Stimulated activated CD8-positive, alpha-beta memory T cell treated with anti-CD3 and anti-CD28 coated beads, Interleukin-4, amount 100 ng/mL, for 48 hours (primary cell): ENCODE measurements at places on chromosomes 3 and 15.

DNA sequence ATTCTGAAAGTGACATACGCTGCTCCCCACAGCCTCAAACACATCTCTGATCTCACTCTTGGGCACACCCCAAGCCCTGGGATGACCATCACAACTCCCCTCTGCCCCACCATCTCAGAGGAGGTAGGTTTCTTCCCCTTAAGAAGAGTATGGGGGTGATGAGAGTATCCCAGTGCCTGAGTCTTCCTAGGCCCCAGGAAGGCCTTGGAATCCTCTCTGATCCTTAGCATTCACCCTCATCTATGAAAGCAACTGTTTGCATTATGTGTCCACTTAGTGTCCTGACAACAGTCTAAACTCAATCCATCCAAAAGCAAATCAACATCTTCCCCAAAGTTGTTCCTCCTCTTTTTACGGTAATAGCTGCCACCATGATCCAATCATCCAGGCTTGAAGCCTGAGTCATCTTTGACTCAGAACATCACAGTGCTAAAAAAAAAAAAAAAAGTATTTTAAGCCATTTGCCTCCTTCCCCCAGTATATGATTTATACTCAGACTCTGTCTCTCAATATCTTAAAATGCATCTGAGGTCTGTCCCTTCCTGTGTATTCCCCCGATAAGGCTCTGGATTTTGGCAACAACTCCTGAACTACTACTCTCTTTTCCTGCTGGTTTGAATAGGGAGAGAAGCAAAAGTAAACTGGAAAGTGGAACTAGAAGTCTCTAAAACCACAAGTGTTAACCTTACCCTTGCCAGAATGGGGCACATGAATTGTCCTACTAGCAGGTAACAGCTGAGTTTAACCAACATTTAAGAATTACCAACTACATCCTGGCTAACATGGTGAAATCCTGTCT lies 22.5 kb downstream of the POPDC2 start:
- DNase-seq, result no peak

DNA sequence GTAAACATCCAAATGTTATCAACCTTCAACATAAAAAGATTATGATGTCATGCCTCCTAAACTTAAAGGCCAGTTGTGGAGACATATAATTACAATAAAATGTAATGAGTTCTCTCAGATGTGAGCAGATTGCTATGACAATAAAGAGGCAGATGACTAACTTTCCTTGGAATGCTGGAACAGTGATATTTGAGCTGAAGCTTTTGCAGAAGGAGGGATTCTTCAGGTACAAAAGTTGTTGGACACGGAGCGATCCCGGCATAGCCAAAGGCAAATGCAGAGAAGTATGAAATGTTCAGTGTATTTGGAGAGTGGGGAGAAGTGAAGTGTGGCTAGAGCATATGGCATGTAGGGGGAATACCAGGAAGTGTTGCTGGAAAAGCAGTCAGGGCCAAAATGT lies 520.1 kb downstream of the FGF12 start:
- no peak for DNase-seq

DNA sequence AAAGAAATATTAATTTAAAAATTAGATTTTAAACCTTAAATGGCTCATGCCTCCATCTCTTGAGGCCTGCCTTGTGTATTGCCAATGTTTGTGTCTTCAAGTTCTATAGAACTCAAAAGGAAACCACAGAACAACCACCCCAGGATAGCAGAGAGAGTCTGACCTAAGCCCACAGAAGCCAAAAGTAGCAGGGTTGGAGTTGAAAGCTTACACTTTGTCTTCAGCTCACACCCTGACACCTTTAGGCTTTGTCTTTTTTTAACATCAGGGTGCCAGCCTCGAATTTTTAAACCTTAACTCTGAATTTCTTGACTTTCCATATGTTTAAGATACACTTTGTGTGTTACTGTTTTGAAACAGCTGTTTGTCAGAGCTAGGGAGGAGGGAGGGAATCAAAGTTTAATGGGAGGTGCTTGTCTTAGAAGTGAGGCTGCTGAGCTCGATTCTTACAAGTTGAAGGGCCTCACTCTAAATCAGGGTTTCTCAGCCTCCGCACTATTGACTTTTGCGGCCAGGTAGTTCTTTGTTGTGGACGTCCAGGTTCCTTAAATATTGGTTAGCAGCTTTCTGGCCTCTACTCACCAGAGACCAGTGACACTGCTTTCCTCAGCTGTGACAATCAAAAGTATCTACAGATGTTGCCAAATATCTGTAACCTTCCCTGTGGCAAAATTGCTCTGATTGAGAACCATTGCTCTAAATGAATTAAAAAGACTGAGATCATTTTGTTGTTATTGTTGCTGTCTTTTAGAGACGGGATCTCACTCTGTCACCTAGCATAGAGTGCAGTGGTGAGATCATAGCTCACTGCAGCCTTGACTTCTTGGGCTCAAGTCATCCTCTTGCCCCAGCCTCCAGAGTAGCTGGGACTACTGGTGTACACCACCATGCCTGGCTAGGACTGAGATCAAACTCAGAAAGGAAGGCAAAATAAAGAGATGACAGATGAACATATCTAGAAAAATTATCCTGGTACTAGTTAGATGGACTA lies 139.2 kb upstream of the EOMES start:
- no peak for DNase-seq

DNA sequence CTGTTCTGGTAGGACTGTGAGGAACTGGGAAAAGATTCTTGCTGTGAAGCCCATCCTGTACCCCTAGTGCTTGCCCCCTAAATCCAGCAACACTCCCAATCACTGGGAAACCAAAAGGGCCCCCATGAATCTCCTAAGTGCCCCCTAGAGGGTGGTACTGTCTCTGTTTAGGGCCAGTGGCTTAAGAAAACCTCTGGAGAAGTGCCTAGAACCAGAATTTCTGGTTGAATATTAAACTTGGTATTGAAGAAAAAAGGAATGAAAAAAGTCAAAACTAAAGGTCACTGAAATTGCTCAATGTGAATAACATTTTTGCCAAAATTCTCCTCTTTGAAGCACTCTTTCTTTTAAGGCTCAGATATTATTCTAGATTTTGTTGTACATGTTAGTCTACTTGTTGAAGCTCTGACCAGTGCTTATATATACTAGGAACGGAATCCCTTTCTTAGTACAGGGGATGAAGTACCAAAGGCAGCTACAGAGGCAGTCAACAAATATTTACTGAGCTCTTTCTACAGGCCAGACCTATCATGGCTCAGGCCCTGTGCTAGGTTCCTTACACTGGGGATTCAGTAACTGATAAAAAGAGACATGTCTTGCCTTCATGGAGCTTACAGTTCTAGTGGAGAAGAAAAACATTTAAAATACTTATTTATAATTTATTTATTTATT lies 138.8 kb downstream of the MYLK start:
- DNase-seq, result no peak

- no peak for DNase-seq
These were observed 671.5 kb downstream of the FHIT start for GRCh38 chr3:60579734-60580133.

DNA sequence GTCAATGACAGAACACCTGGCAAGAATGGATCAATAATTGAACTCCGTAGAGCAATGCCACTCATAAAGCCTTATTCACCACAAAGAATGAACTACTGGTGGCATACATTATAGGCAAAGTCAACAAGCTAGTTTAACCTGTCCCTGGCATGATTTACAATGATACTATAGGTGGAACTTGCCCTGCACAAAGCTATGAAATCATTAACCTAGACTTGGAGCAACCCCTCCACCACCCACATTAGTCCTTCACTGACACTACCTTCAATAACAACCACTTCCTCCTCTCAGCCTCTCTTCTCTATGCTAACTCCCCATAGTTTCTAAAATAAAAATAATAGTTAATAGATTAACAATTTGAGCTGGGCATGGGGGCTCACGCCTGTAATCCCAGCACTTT lies 54.4 kb downstream of the ACAP2 start:
- no peak for DNase-seq

- no peak for DNase-seq
These were observed 366.7 kb downstream of the SHQ1 start for GRCh38 chr3:72481542-72481941.

GRCh38 chr15:35281515-35281914 lies 196.4 kb upstream of the NANOGP8 start:
- DNase-seq, result no peak

GRCh38 chr15:85649372-85649771 lies 145.4 kb downstream of the KLHL25 start:
- peak; percentile 55 for DNase-seq

DNA sequence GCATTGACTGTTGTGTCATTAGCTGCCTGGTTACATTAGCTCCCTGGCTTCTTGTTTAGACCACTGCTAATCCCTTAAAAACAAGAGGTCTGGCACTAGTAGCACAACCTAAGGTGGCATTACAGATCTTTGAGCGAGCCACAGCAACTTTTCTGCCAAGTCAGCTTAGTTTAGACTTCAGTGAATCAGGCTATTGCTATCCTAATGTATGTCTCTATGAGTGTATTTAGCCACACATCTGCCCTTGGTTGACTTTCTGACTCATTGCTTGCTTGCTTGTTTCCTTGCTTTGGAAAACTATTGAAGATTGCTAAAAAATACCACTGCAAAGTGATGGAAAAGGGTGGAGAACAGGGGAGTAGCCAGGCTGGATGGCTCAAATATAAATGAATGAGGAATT lies 50.2 kb downstream of the CHP1 start:
- DNase-seq, result no peak

GRCh38 chr15:35349916-35350315 lies 196.0 kb downstream of the DPH6 start:
- no peak for DNase-seq

GRCh38 chr3:72947715-72948490 lies 48.7 kb upstream of the PPP4R2 start:
- no peak for DNase-seq

DNA sequence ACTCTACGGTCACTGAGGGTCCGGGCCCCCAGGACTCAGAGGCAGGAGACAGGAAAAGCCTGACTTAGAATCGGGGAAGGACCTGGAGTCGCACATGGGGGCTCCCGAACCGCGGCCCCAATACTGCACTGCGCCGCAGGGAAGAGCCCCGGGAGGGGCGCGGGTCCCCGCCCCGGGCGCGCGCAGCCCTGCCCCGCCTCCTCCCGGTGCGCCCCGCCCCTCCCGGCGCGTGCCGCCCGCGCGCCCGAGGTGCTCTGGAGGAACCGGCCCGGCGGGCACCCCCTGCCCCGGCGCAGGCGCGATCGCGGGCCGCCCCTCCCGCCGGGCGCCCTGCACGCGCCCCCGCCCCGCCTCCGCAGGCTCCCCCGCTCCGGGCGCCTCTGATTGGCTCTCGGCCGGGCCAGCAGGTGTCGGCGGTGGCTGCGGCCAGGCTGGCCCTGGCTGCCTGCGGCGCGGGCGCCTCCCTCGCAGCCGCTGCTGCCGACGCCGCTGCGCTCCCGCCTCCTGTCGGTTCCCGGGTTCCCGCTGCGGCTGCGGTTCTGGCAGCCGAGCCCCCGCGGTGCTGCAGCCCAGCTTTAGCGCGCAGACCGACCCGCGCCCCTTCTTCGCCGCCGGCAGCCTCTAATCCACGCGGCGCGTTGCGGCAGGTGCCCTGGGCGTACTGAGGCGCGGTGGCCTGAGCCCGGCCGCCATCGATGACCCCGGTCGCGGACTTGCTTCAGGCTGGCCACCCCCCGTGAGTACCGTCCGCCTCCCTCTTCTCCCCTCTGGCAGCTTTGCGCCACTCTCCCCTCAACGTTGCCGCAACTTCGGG lies at the start of gene MYRIP:
Gene MYRIP, plus strand, starts transcription at position 429 of the 814 bp plus-strand sequence. CDS start 91,208 bp downstream, outside the sequence.
- peak; percentile 23 for DNase-seq

DNA sequence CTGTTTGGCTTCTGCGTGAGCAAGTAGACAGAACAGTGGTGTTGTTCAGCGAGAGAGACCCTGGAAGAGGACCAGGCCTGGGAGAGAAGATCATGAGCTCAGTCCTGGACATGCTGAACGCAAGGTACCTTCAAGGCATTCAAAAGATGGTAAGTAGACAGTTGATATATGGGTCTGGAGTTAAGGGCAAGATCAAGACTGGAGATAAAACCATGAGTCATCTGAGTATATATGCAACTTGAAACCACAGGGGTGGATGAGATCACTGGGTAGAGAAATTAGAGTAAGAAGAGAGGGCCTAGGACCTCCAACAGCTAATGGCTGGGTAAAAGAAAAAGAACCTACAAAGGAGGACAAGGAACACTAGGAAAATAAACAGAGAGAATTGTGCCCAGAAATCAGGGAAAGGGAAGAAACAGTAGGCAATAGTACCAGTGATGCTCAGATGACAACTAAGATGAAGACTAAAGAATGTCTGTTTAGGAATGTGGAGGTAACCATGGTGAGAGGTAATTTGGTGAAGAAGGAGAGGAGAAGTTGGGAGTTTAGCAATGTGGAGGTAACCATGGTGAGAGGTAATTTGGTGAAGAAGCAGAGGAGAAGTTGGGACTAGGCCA lies 343.2 kb upstream of the ADAMTS9 start:
- no peak for DNase-seq

GRCh38 chr3:11699083-11699427 lies 55.3 kb upstream of the VGLL4 start:
- DNase-seq, result no peak

DNA sequence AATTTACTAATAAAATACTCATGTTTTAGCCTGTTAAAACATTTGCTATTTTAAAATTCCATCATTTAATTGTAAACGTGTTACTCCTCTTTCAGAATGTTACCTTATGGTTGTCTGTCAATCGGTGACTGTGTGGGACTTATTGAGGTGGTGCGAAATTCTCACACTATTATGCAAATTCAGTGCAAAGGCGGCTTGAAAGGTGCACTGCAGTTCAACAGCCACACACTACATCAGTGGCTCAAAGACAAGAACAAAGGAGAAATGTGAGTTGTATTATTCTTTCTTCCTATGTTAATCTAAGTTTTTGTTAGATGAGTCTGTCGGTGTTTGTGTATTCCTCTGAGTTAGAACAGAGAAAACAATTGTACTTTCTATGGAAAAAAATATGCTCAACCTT lies 21.7 kb downstream of the KCNMB3 start:
- DNase-seq, result no peak

DNA sequence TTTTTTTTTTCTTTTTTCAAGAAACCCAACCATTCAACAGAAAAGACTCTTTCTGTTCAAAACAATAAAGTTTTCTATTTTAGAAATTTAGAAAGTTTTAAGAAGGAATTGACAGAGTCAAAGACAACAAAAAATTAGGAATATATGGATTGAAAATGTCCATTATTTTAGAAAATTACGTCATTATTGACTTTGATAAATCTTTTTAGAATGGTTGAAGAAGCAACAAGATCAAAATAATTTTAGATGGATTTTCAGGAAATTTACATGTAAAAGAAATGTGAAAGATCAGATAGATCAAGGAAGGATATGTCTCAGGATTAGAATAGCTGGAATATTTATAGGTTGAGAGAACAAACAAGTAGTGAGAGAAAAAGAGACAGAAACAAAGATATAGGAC lies 8.4 kb upstream of the KCNH8 start:
- DNase-seq, result no peak

GRCh38 chr15:78334845-78335244 lies 5.3 kb upstream of the CRABP1 start:
- DNase-seq, result no peak

GRCh38 chr3:45979378-45979777 lies 16.2 kb downstream of the FYCO1 start:
- DNase-seq, result no peak

DNA sequence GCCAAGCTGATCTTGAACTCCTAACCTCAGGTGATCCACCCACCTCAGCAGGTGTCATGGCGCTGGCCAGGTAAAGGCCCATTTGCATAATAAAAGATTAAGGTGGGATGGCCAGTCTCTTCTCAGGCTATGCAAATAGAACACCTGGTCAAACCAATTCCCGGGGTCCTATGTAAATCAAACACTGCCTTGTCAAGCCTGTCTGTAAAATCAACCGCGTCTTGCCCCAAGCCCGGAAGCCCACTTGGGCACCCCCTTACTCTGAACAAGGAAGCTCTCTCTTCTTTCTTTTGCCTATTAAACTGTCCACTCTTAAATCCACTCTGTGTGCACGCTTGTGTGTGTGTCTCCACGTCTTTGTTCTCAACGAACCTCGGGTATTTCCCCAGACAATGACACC lies 13.0 kb upstream of the POC1A start:
- DNase-seq, result no peak
